Right ventricle myocardium inferior (tissue), 1 donor: ENCODE measurements at places on chromosomes 6 and 20.

DNA sequence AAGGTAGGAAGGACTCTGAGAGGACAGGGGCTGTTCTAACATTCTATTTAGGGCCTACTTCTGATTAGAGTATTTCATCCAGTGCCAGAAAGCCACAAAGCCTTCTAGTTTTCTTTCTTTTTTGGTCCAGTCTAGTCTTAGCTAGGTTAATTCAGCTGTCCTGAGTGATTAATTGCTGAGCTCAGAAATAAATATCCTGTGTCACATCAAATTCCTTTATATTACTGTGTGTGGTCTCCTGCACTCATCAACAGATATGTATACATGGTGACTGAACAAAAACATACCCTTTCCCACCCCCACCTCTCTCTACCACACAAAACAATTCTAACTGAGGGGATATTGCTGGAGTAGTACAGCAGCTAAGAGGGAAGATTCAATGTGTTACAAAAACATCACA lies 601.5 kb upstream of the NRSN1 start:
- no peak for DNase-seq

DNA sequence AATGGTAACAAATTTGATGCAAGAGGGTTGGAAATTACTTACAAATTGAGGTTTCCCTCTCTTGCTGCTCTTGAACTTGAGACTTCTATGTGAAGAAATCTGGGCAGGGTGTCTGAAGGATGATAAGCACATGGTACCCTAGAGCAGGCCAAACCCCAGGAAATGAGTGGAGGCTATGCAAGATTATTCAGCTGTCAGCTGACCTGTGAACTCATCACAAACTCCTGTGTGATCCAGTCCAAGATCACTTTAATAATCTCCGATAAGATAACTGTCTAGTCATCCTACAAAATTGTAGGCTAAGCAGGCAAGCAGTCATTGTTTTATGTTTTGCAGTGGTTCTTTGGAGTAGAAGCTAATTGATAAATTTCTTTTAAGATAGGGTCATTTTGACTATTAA lies 213.1 kb downstream of the BTBD3 start:
- no peak for DNase-seq

DNA sequence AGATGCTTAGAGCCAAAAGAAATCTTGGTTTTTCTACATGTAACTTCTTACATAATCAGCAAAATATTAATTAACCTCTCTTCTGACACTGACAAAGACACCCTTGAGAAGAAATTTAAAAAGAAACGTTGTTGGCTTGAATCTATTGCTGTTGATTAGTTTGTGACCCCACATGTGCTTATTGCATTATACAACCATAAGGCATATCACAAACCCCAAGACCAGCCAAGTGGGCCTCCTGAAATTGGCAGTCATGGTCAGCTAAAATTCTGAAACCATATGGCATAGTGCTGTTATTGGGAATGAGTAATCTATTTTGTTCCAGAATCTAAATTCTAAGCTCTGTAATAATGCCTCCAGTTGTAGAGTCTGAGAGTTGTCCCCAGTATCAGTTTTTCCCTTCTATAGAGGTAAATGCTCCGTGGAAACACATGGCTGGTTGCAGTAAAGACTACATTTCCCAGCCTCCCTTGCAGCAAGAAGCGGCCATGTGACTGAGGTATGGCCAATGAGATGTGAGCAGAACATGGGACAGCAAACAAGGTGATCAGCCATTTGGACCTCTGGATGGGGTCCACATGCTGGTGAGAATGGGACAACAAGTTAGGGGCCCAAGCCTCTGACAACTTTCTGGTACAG lies 42.3 kb upstream of the PTPN1 start:
- no peak for DNase-seq

DNA sequence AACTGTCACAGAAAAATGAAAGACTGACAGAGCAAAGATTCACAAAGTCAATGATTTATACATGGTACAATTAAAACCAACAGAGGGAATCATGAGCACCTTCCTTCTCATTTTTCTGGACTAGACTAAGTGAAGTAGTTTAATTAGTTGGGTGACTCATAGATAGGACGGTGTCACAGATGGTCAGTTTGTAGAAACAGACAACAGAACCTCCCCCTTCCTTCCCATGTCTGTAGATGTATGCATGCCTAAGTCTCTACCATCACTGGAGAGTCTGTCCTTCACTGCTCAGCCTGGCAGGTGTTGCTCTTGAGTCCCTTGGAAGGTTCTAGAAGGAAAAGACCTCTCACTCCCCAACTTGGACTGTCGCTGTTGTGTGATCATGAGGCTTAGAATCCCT lies 75.4 kb upstream of the EEF1E1 start:
- DNase-seq: no peak
